ENCODE measurements at places on chromosomes 13 and 19.

DNA sequence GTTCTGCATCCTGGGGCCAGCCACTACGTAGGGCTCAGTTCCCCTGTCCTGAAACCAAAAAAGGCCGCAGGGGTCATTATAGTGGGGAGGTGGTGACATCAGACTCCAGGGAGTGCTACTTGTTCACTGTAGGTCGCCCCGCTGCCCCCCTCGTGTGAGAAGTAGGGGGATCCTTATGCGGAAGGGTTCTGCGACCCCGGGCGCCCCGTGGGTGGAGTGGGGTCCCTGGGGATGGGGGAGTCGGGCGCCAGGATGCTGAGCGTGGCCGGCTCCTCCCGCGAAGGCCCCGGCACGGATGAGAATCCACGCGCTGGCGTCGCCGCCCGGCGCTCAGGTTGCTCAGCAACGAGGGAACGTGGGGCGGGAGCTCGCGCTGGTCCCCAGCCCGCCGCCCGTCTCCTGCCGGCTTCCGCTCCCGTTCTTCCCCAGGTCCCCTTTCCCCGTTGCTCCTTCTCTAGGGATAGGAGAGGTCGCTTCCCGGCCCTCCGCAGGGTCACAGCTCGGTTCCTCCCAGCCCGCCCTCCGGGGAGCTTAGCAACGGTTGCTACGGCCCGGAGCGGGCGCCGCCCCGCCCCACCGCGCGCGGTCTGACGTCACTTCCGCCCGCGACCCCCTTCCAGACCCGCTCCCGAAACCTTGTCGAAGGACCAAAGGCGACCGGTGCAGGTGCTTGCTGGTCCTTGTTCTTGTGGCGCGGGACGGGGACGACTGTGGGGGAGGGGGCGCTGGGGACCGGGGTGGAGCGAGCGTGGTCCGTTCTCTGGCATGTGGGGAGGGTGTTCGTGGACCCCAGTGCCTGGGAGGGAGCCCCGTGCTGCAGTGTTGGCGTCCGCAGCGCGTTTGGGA lies at the start of gene NAT14:
Gene NAT14 (plus strand): TSS at position 596 of the 846 bp plus-strand sequence. CDS start 521 bp downstream, outside the sequence.
- peak; percentile 73 for DNase-seq

- no peak for DNase-seq
Measured at GRCh38 chr13:106213028-106213757, 322.3 kb downstream of the EFNB2 start.

DNA sequence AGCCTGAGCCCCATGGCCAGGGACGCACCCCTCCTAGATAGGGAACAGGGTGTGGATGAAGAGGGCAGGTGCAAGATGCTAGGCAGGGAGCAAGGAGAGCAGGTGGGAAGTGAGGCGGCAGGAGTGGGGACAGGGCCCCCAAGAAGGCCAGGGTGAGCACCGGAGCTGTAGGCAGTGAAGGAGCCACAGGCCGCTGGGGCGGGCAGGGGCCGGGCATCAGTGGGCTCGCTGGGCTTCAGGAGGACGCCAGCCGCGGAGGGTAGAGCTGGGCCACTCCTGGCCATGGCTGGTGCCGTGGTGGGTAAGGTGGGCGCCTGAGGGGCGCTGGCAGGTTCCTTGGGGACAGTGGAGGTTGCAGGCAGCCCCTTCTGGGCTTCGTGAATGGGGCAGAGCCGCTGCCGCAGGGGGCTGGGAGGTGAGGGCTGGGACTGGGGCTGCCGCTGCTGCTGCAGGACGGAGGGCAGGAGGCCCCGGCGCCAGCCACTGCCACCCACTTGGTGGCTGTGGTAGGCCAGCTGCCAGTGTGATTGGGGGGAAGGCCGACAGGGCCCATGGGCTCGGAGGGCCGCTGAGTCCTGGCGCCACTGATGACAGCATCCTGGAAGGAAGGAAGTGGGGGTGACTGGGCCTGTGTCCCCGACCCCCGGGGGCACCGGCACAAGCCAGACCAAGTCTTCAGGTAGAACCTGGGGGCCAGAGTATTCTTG lies 2.1 kb downstream of the NKPD1 start:
- no peak for DNase-seq

DNA sequence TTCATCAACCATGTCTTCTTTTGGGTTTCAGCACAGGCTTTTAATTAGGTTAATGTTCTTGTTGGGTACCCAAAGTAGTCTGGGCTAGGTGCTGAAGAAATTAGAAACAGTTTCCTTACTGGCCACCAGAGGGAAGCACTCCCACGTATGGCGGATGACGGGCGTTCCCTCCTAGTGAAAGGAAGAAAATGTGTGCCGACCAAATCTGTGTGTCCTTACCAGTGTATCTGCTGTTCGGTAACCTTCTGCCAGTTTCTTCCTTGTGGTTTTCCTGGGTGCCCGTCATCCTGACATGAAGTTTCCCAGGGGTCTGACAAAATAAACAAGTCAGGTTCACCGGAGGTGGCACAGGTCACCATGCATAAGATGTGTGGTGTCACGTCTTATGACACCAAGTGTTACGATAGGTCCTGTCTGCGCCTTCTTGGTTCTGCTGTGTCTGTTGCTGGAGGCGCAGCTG lies 6.0 kb upstream of the WDR88 start:
- DNase-seq: peak; percentile 49

GRCh38 chr13:107069108-107069776 lies 501.3 kb upstream of the ARGLU1 start:
- DNase-seq: no peak

- DNase-seq: no peak
Measured at GRCh38 chr19:19444681-19445155, 39.2 kb downstream of the GATAD2A start.

DNA sequence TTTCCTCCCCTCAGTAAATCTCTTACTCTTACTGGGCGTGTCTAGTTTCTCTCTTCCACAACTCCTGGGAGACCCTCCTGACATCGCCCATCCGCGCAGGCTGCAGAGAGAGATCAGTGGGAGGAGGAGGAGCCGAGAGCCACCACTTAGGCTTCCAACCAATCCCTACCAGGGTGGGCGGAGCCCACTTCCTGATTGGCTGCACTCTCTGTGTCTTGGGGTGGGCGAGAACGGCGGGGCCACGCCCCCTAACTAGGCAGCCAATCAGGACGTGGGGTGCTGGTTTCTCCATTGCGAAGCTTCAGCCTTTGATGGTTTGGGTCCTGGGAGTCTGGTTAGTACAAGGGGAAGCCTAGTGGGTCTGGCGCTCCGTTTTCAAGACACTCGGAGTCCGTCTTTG lies at the start of gene PMIS2:
Gene PMIS2 (plus strand): TSS at position 326 of the 400 bp plus-strand sequence. CDS start 87 bp downstream, outside the sequence.
- DNase-seq: no peak

GRCh38 chr13:110218581-110219201 lies 88.3 kb downstream of the COL4A1 start:
- DNase-seq: no peak

DNA sequence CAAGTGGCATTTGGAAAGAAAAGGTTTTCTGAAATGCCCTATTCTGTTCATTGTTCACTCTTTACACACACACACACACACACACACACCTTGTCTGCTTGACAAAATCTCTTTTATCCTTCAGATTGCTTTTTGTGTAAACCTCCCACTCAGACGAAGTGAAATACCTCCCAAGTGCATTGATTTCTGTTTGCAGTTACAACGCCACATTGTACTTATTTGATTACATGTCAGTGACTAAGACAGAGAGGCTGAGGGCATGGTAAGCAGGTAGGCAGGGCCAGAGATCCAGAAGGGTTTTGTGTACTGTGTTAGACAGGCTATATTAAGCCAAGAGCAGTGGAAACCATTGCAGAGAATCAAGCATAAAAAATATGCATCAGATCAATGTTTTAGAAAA lies 561.8 kb downstream of the GPC6 start:
- no peak for DNase-seq

- DNase-seq: no peak
Measured at GRCh38 chr13:69903081-69903480, 204.5 kb upstream of the ATXN8OS start.

DNA sequence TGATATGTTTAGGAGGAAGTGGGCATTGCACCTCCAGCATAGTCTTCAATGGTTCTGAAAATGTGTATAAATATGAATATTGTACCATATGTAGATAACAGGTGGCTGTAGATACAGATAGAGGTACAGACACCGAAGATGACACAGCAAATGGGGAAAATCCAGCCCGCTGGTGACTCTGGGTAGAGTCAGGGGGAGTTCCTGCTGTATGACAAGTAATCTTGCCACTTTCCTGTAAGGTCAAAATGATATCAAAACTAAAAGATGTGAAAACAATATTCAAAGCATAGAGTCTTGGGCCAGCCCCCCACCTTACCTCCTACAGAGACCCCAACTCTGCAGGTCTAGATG lies 17.8 kb downstream of the C2CD4C start:
- DNase-seq: no peak

DNA sequence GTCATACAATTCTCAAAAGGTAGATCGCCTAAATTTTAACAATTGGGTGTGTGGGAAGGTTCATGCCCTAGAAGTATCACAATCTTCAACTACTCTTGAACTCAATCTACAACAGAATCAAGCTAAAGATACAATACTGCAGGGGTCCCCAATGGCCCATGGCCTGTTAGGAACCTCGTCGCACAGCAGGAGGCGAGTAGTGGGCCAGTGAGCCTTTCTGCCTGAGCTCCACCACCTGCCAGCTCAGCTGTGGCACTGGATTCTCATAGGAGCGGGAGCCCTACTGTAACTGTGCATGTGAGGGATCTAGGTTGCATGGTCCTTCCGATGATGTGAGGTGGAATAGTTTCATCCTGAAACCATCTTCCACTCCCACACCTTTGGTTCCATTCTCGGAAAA lies 230.6 kb downstream of the KLF12 start:
- no peak for DNase-seq

GRCh38 chr13:52010890-52011631 lies at the start of gene ATP7B:
Gene ATP7B (minus strand): TSS chr13:52011450. CDS start chr13:52011337, 113 bp downstream.
- peak; percentile 41 for DNase-seq

GRCh38 chr13:20924758-20925394 lies 22.3 kb upstream of the XPO4 start:
- peak; percentile 53 for DNase-seq

DNA sequence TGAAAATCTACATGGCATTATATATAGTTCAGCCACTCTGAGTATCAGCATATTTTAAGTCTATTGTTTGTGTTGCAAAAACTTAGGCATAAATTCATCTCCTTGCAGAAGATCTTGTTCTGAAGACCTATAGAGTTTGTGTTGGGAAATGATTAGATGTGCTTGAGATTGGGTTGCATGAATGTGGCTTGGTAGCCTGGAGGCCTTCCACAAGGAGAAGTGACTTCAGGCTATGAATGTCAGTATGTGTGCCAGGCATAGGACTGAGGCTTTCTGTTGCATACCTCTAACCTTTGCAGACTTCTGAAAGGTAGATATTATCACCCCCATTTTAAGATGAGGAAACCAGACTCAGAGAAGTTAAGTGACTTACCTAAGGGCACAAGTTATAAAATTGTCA lies 188.6 kb downstream of the OLFM4 start:
- no peak for DNase-seq

DNA sequence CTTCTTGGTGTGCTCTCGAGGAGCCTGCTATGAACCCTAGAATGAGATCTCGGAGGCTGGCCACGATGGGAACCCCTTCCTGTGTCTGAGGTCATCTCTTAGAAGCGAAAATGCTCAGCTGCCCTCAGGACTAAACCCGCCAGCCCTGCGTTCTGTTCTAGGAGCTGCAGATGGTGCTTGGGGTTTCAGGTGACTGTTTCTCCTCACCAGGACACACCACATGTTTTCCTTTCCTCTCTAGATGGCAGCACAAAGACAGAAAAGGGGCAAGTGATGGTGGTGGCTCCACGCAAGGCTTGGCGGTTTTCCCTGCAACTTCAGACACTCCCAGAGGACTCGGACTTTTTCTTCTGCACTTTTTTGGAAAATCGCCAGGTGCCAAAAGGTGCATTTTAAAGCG lies 60.1 kb downstream of the RNASEH2B start:
- no peak for DNase-seq

GRCh38 chr13:33146843-33147611 lies 130.8 kb downstream of the KL start:
- DNase-seq: no peak

DNA sequence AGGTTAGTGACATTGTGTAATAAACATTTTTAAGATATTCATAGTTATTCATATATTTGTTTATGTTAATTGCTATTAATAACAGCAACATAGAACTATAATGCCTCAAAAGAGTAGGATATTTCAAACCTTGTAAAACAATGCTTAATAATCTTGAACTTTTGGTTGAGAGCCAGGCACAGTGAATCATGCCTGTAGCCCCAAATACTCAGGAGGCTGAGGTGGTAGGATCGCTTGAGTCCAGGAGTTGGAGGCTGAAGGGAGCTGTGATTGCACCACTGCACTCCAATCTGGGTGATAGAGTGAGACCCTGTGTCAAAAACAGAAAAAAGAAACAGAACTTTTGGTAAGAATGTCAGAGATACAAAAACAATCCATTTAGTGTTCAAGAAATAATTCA lies 213.9 kb upstream of the SLITRK1 start:
- DNase-seq: no peak

DNA sequence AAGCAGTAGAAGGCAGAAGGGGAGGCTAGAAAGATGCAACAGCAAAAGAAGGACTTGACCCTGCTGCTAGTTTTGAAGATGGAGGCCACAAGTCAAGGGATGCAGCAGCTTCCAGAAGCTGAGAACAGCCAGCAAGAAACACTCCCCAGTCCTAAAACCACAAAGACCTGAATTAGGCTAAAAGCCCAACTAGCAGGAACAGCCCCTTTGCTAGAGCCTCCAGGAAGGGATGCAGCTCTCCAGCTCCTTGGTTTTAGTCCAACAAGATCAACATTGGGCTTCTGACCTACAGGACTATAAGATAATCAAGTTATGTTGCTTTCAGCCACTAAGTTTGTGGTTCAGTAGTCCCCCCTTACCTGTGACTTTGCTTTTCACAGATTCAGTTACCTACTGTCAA lies 10.5 kb upstream of the LATS2 start:
- no peak for DNase-seq

DNA sequence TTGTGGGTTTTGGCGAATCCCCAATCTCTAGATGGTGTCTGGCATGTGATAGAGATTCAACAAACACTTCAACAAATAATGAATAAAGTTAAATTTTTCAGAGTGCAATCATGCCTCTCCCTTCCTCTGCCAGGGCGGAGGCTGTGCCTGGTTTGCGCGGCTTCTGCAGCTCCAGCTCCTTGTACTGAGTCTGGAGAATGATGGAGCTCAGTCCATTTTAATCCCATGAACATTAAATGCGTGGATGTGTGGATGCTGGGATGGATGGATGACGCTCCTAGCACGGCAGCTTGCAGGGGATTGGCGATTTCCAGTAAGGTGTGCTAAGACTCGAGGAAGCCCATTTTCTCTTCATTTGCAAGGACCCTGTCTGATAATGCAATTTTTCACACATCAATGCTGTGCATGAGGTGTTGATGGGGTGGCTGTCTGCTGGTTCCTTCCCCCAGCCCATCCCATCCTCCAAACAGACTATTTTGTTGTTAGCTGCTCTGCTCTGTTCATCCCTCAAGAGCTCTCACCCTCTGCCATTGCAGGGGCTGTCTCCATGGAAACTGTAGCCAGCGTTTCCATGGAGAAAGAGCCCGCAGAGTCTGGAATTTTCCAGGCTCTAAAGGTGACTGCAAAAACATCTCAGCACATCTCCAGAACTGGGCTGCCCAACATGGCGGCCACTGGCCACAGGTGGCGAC lies 92.6 kb upstream of the PEG3 start:
- no peak for DNase-seq

DNA sequence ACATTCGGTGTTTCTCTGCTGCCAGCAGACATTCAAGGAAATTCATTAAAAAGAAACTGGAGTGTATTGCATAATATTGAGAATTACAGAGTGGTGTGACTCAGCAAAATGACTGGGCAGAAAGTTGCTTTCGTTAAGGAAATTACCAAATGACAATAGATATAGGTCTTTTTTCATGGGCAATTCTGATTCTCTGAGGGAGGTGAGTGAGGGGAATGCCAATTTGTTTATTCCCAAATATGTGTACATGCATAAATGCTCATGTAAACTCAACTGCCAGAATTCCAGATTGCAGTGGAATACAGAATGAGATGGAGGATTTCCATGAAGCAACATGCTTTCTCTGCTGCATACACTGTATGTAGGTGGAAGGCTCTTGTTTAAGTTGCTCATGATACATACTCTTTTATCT lies 1730.1 kb downstream of the SLITRK5 start:
- DNase-seq: no peak
